GM23248 (cell line): ENCODE measurements at places on chromosomes 3 and 15. TPM values are rescaled to one million over a fixed set of nuclear protein-coding genes. Genes with fewer than 3 reads are reported as not detected.

DNA sequence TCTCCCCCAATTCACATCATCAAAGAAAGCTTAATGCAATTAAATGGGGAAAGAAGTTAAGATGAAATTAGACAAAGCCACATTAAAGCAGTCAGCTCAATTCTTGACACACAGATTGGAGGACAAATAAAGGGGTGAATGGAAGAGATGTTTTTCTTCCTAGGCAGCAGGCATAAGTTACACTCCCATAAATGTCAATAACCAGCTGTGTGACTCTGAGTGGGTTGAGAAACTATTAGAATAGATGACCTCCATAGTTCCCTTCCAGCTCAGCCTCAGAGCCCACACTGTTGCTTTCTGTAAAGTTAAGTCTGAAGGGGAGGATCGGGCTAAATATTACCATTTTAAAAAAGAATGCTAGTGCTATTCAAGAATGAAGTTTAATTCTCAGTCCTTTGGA is 71.0 kb downstream of the THBS1 start:
- DNase-seq = no peak

- DNase-seq = no peak
Measured at GRCh38 chr15:94542391-94542790, 311.0 kb downstream of the MCTP2 start.

DNA sequence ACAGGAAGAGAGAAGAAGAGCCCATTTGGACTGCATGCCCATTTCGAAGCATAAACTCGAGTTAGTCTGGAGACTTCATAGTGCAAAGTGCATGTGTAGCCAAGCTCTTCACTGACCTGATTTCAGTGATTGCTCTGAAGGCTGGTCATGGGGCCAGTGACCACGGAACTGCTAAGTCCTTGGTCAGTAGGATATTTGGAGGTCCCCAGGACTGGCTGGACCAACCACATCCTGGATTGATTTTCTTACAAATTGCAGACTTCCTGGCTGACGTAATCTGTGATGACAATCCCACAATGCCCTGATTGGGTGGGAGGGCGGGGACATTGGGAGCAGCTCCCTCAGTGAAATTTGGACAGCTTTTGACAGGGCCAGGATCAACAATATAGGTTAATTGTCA is 233.4 kb downstream of the CACNA2D3 start:
- DNase-seq = no peak

- DNase-seq = no peak
Measured at GRCh38 chr3:156685752-156686151, 11.4 kb downstream of the TIPARP start.

The FAIM gene
- 12.6 and 13.4 TPM in 2 replicates for total RNA-seq

The CFAP91 gene
- total RNA-seq = not detected in 2 replicates

The FGD5 gene
- not detected in 2 replicates for total RNA-seq
